ENCODE measurements at places on chromosomes 6 and 20.

- DNase-seq, result peak; percentile 50
Observed at GRCh38 chr6:137866200-137866913, 702 bp upstream of the TNFAIP3 start.

DNA sequence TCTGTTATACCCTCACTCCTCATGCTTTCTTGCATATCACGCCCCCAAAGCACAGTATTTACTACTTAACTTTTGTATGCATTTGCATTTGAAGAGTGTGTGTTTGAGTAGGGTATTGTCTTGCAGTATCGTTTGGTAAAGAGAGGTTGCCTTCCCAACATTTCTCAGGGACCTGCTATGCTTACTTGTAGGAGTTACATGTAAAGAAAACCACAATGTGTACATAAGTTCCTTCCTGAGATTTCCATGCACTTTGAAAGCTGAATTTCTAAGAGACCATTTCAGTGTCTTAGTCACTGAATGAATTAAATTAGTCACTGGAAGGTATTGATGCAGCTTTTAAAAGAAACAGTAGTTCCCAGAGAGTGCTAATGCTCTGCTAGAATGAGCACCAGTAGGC is 159.3 kb upstream of the LAMA2 start:
- no peak for DNase-seq

GRCh38 chr6:122079916-122080315 is 319.5 kb upstream of the HSF2 start:
- no peak for DNase-seq

DNA sequence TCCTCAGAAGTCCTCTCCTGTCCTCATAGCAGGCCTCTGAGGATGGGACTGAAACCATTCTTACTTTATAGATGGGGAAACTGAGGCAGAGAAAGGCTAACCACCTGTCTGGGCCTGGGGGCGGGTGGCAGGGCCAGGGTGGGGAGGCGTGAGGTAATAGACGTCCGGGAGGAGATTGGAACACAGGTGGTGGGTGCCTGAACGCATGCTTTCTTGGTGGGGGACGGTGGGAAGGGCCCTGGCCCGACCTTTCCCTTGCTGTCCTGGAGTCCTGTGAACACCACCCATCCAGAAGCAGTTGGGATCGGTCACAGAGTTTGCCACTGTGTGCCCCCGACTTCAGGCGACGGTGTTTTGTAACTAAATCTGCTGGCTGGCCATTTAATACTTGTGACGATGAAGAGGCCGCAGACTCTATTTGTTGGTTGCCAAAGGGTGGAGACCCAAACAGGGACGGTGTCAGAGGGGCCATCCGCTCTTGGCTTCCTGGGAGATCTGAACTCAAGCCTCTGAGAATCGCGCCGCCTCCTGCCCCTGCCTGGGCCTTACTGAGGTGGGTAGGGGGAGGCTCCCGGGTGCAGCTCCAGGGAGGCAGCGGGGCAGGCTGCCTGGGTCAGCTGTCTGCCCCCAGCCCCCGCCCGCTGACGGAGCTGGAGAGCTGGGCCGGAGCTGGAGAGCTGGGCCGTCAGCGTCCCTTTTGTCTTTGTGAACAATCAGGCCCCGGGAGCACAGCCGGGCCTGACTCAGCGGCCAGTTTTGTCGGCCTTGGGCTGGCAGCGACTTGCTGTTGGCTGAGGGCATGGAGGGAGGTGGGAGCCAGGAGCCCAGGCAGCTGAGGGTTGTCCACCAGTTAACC is 4.1 kb downstream of the RBM38 start:
- no peak for DNase-seq

DNA sequence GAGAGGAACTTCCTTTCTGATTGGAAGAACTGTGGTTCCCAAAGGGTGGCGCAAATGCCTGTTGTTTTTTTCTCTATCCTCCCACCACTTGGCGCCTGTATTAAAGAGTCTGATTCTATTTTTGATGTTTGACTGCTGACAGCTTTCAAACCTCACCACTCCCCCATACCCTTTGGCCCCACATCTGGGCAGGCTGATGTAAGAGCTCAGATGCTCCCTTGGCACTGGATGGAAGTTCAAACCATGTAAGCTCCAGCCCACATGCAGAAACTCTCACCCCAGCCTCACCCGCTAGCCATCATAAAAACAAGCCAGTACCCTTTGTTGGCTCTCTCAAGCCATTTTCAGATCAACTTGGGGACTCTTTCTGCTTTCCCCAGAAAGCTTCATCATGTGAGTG is 20.0 kb upstream of the TMEM14A start:
- DNase-seq, result no peak

DNA sequence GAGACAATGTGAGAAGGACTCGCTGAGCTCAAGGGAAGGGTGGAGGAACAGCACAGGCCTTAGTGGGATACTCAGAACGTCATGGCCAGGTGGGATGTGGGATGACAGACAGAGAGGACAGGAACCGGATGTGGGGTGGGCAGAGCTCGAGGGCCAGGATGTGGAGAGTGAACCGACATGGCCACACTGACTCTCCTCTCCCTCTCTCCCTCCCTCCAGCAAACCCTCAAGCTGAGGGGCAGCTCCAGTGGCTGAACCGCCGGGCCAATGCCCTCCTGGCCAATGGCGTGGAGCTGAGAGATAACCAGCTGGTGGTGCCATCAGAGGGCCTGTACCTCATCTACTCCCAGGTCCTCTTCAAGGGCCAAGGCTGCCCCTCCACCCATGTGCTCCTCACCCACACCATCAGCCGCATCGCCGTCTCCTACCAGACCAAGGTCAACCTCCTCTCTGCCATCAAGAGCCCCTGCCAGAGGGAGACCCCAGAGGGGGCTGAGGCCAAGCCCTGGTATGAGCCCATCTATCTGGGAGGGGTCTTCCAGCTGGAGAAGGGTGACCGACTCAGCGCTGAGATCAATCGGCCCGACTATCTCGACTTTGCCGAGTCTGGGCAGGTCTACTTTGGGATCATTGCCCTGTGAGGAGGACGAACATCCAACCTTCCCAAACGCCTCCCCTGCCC is 1.7 kb downstream of the TNF start:
- DNase-seq, result no peak

DNA sequence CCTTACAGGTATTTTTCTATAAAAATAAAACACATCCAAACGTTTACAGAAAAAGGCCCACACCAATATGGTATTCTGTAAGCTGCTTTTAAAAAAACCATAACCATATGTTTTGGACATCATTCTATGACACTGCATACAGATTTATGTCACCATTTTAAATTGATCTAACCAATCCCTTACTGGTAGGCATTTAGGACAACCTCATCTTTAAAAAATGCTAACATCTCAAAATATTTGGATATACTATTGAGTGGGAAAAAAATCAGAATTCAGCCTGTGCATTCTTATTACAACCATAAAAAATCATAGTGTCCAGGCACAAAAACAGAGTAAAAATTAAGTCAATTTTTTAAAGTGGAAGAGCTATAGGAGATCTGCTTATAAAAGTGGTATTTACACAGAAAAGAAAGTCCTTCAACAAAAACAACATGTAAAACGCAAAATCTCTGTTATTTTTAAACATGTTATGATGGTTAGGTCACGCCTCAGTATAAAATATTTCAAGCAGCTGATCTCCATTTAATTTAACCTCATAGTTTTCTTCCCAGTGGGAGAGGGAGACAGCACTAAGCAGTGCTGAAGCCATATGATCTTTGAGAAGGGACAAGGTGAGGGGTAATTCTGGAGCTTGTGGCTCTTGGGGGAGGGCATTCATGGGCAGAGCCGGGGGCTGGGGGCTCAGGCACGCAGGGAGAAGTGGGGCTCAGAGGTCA is 21.2 kb downstream of the TRAM2 start:
- DNase-seq, result no peak

GRCh38 chr6:44606504-44606903 is 219.0 kb downstream of the CDC5L start:
- no peak for DNase-seq

DNA sequence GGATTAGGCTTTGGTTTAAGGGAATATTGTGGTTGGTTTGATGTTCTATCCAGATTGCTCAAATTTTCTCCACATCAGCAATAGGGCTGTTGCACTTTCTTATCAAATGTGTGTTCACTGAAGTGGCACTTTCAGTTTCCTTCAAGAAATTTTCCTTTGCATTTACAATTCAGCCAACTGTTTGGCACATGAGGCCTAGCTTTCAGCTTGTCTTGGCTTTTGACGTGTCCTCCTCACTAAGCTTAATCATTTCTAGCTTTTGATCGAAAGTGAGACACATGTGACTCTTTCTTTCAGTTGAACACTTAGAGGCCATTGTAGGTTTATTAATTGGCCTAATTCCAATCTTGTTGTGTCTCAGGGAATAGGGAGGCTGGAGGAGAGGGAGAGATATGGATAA is 104.8 kb downstream of the FLRT3 start:
- DNase-seq, result no peak

DNA sequence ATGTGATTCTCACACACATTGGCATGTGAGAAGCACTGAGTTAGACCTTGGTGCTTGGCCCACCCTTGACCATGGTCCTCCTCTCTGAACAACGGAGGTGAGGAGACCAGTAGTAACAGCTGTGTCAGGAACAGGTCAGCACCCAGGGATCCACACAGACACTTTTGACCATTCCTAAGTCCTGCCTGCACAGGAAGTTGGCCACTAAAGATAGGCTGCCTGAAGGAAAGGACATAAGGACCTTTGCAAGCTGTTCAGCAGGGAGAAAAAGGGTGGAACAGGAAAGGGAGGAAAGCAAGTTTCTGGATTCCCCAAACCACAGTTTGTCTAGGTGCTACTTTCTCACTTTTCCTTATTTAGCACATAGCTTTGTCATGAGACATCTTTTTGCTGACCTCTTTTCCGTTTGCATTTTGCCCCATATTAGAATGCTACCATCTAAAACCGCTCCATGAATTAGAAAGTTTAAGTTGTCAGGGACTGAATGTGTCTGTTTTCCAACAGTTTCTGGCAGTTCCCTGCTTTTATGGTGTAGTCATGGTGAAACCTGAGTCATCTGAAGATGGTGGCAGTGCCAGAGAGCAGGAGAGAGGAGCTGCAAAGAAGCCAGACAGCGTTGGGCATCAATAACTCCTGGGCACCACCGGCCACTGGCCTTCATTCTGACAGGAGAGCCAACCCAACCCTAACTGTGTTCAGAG is 1.1 kb upstream of the CD109 start:
- peak; percentile 14 for DNase-seq

GRCh38 chr20:34579979-34580940 is 21.7 kb downstream of the MAP1LC3A start:
- DNase-seq, result no peak

DNA sequence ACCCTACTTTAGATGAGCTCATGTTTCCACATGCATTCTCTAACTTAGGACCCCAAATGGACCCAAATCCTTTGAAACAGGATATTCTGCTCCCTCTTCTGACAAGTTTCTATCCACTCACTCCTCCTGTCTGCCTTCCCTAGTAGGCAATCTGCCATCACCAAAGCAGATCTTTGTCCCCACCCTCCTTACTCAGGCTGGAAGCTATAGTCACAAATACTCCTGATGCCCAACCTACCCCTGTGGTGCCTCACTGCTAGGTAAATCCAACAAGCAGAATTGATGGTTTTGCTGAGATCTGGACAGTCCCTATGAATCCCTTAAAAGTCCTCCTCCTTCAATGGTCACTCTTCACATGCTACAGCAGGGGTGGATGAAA is 21.7 kb downstream of the ELOVL5 start:
- DNase-seq, result no peak

DNA sequence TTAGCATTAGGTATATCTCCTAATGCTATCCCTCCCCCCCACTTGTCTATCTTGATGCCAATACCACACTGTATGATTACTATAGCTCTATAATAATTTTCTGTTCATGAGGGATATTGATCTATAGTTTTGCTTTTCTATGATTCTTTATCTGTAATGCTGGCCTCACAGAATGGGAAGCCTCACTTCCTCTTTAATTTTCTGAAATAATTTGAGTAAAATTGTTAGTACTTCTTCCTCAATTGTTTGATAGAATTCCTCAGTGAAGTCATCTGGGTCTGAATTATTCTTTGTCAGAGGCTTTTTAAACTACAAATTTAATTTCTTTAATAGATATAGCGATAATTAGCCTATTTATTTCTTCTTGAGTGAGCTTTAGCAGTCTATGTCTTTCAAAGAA is 31.2 kb downstream of the SIRPD start:
- no peak for DNase-seq

DNA sequence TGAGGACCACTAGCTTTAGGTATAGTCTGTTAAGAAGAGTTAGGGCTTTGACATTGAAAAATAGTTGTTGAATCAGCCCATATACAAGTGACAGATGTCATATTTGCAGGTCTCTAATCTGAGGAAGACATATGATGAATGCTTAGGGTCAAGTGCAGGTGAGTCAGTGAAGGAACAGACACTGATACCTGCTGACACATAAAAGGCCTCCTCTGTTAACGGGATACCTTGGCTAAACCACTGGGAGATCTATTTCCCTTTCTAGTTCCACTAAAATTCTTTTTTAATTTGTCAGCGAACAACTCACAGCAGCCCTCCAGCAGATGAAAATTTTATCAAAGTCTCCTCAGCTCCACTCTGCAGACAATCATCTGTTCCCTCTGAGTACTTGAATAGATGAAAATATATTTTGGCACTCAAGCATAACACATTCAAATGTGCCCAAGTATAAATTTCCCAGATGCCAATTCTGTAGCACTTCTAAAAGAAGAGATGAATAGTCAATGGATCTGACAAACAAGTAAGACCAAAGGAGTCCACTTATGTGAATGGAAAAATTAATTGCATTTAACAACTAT is 154.0 kb downstream of the KIF16B start:
- no peak for DNase-seq

DNA sequence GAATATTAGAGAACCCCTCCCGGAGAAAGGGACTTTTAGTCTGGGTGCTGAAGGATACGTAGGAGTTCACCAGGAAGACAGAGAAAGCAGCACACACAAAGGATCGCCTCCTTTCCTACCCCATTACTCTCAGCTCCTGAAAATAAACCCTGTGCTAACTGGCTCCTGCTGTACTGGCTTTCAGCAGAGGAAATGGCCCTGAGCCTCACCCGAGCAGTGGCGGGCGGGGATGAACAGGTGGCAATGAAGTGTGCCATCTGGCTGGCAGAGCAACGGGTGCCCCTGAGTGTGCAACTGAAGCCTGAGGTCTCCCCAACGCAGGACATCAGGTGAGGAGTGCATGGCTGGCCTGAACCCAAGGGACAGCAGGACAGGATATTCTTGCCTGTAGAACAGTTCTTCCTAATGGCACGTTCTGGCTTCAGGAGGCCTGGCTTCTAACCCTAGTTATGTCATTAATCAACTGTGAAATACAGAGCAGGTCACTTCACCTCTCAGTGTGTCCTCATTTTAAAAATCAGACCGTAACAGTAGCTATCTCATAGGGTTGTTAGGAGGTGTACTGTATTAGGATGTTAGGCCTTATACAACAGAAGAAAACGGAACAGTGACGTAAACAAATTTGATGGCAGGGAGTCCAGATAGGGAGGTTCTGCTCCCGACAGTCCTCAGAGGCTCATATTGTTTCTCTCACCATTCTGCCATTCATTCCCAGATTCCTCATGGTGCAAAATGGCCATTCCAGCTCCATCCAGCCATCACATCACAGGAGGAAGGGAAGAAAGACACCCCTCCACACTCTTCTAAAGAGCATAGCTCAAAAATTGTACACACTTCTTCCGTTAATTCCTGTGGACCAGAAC is 1.8 kb downstream of the RBCK1 start:
- DNase-seq, result no peak

GRCh38 chr6:46850792-46851191 is 57.6 kb downstream of the MEP1A start:
- DNase-seq, result no peak
